SK-MEL-5 (cell line): ENCODE measurements at places on chromosomes 1 and 21. TPM values are rescaled to one million over a fixed set of nuclear protein-coding genes. Genes with fewer than 3 reads are reported as not detected.

DNA sequence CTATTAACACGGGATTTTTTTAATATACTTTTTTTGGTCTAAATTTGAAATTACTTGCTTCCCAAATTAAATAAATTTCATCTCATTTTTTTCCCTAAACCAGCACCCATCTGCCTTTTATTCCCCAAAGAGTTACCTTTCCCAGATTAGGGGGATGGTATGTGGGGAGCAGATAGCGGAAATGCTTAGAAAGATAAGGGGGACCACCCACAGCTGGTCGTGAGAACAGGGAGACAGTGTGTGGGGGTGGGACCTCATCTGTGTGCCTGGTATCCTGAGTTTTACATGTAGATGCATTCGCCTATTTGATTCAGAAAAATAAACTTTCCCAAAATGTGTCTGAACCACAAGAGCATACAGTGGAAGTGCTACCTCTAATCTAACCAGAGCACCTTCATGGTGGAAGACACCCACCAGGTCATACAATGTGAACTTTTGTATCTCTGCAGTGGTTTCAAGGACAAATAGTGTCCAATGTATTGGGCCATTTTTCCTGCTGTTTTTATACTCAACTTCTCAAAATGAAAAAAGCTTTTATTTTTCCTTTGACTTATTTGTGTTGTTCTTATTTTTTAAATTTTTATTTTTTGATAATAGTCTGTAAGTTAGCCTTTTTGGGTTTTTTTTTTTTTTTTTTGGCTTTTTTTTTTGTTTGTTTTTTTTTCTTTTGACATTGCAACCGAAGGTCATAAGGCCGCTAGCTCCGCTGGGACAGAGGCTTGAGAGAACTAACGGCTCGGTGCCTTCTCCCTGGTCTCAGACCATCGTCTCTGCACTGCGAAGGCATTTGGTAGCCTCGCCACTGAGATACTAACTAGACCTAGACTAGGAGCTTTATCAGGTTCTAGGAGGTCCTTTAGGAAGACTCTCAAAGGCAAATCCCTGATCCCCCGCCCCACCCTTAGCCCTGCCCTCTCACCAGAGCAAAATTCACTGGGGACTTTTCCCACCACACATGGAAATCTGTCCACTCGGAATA is 263.2 kb downstream of the TM2D1 start:
- DNase-seq: no peak

Gene KRTAP19-1
- total RNA-seq: 0.34 and 1.3 TPM in 2 replicates

GRCh38 chr1:39733161-39733560 is 5.5 kb upstream of the PPIE start:
- DNase-seq: no peak

DNA sequence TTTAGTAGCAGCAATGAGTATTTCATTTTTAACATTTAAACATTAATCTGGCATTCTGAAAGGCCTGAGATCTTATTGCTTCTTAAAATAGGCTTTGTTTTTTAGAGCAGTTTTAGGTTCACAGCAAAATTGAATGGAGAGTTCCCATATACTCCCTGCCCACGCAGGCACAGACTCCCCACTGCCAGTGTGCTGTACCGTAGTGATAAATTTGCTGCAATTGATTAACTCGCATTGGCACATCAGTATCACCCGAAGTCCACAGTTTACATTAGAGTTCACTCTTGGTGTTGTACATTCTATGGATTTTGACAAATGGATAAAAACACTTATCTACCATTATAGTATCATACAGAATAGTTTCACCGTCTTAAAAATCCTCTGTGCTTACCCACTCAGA is 71.8 kb upstream of the ERRFI1 start:
- no peak for DNase-seq

Gene LRRC3
- 1.5 TPM in 2 replicates for total RNA-seq

Gene THEM5
- not detected in 2 replicates for total RNA-seq

- no peak for DNase-seq
These were observed 9.9 kb downstream of the SYNJ1 start for GRCh38 chr21:32717851-32718316.

- no peak for DNase-seq
These were observed 6.2 kb upstream of the APCS start for GRCh38 chr1:159581422-159581821.

DNA sequence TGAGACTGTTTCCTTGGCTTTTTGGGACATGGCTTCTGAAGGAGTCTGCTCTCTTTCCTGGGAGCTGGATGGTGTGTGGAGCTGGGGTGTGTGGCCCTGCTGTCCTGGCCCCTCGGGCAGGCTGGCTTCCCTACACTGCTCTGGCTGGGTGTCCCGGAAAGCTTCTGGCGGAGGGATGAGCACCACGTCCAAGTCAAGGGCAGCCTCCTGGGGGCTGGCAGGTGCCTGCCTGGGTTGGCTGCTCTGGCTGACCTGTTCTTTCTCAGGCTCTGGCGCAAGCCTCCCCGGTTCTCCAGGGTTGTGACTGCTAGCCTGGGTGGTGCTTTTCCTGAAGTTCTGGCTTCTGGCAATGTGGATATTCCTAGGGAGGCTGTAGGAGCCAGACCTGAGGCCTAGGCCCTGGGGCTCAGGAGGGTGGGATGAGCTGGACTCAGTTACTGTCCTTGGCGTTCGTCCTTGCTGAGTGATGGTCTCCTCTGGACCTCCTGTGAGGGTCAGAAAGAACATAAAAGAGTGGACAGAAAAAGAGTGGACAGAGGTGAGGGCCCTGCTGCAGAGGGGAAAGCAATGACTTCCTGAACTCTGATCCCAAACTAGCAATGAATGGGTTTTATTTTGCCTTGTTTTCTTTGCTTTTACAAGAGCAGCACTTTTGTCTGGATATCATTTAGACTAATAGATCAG is 9.4 kb downstream of the C1orf116 start:
- DNase-seq: no peak

GRCh38 chr21:28256420-28256831 is 736.3 kb downstream of the LTN1 start:
- no peak for DNase-seq

Gene MIER1
- total RNA-seq: 14.6 and 16.3 TPM in 2 replicates
